ENCODE measurements at places on chromosomes 3 and 15.

GRCh38 chr15:94040541-94041248, 190.7 kb upstream of the MCTP2 start:
- no peak for DNase-seq

DNA sequence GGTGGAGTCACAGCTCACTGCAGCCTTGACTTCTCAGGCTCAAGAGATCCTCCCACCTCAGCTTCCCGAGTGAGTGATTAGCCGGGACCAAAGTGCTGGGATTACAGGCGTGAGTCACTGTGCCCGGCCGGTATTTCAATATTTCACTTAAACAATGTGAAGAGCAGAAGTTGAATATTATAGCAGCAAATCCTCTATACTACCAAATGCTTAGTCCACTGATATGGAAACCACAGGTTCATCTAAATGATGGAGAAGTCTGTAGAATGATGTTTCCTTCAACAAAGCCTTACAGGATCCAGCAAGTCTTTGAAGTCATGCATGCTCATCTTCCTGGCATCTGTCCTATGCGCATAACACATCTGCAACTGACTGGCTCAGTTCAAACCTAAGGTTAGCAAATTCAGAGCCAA, 20.3 kb upstream of the UACA start:
- no peak for DNase-seq

DNA sequence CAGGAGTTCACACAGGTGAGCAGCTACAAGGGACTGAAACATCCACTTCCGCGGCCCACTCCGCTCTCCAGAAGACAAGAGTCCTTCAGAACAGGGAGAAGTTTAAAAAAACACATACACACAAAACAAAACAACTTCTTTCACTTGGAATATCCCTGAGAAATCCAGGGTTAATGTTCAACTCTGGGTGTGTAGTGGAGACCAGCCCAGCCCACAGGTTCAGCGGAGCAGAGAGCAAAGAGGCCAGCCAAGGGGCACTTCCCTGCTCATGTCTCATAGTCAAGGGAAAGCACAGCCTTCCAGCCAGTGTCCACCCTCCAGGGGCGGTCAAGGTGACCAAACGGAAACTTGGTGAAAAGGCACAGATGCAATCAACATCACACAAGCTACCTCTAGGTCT, 41.6 kb downstream of the WNT5A start:
- no peak for DNase-seq

GRCh38 chr3:40719660-40720287, 195.0 kb downstream of the ZNF621 start:
- no peak for DNase-seq

- no peak for DNase-seq
Observed at GRCh38 chr15:68734881-68735280, 85.8 kb downstream of the ANP32A start.

DNA sequence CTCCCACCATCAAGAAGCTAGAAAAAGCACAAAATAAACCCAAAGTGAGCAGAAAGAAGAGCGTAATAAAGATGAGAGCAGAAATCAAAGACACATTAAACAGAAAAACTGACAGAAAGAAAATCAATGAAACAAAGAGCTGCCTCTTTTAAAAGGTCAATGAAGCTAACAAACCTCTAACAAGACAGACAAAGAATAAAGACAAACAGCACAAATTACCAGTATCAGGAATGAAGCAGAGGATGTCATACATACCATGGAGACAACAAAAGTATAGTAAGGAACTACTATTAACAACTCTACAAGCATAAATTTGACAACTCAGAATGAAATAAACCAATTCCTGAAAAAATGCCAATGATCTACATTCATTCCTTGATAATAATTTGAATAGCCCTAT, 15.0 kb downstream of the C3orf70 start:
- DNase-seq, result no peak

- DNase-seq, result no peak
Observed at GRCh38 chr3:123449997-123450604, 1.2 kb upstream of the ADCY5 start.

GRCh38 chr3:73563896-73564582, 60.7 kb downstream of the PDZRN3 start:
- DNase-seq, result no peak

GRCh38 chr3:14525685-14526631, 14.2 kb downstream of the GRIP2 start:
- DNase-seq, result no peak

GRCh38 chr3:134068429-134068828, 38.7 kb upstream of the SLCO2A1 start:
- DNase-seq, result no peak

GRCh38 chr3:39000008-39000450, 51.7 kb downstream of the SCN11A start:
- no peak for DNase-seq

DNA sequence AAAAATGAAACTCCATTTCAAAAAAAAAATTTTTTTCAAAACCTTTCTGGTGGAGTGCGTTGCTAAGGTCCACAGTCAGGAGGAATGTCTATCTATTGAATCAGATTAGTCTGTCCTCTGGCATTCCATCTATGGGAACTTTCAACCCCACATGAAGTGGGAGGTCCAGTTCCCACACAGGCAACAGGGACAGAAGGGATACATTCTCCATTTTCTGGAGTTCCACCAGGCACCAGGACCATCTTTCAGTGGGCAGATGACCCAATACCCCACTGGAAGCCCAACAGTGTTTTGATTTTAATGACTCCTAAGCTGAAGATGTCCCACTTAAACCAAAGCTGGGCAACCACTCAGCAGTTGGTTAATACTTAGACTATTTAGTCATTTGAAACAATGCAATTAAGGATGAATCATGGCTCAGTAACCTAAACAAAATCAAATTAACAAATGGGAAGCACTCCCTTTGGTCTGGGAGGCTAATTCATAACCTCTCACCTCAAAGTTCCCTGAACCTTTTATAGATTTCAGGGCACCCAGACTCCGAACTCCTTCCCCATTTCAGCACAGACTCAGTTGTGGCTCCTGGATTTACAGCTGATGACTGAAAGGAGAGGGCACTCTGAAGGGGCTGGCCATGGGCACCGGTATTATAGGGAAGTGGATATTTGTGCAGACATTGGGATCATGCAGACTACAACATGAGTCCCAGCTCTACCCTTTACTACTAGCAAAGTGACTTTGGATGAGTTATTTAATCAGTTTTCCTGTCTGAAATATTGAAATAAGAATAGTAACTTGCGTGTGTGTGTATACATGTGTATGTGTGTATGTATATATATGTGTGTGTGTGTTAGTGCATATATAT, 264.3 kb upstream of the LRTM1 start:
- no peak for DNase-seq

DNA sequence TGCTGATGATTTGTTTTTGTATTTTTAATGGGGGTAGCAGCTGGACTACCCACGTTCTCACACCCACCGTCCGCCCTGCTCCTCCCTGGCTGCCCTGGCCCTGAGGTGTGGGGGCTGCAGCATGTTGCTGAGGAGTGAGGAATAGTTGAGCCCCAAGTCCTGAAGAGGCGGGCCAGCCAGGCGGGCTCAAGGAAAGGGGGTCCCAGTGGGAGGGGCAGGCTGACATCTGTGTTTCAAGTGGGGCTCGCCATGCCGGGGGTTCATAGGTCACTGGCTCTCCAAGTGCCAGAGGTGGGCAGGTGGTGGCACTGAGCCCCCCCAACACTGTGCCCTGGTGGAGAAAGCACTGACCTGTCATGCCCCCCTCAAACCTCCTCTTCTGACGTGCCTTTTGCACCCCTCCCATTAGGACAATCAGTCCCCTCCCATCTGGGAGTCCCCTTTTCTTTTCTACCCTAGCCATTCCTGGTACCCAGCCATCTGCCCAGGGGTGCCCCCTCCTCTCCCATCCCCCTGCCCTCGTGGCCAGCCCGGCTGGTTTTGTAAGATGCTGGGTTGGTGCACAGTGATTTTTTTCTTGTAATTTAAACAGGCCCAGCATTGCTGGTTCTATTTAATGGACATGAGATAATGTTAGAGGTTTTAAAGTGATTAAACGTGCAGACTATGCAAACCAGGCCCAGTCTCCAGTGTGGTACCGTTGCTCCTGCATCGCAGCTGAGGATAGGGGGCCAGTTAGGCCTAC, 1.4 kb upstream of the FES start:
- no peak for DNase-seq

DNA sequence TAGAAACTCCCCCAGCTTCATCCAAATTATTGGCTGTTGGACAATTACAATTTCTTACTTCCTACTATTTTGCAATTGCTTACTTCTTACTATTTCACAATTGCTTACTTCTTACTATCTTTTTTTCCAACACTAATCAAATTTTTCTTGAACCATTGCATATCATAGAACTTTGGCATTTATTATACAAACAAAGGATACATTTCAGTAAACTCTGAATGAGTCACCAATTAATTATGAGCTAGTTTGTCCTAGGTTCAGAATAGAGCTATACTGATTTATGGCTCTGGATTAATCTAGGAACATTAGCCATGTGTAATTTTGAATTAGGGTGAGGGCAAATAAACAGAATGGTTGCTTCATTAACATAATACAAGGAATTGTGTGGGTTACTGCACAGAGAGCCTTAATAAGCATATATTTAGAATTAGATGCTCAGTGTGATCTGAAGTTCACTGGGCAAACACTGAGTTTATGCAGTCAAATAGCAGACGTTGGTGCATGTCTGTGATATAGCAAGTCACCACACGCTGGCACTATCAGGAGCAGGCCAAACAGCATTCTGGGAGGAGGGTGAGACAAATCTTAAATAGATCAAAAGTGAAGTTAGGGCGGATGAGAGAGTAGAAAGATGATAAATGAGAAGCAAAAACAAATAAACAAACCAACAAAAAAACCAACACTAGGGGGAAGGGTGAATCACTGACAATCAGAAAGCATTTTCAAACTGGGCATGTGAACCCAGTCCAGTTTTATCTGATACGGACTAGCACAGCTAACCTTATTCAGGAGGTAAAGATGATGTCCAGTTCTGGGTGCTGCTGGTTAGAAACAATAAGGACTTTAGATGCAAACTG, 21.5 kb downstream of the GABRR3 start:
- DNase-seq, result no peak

DNA sequence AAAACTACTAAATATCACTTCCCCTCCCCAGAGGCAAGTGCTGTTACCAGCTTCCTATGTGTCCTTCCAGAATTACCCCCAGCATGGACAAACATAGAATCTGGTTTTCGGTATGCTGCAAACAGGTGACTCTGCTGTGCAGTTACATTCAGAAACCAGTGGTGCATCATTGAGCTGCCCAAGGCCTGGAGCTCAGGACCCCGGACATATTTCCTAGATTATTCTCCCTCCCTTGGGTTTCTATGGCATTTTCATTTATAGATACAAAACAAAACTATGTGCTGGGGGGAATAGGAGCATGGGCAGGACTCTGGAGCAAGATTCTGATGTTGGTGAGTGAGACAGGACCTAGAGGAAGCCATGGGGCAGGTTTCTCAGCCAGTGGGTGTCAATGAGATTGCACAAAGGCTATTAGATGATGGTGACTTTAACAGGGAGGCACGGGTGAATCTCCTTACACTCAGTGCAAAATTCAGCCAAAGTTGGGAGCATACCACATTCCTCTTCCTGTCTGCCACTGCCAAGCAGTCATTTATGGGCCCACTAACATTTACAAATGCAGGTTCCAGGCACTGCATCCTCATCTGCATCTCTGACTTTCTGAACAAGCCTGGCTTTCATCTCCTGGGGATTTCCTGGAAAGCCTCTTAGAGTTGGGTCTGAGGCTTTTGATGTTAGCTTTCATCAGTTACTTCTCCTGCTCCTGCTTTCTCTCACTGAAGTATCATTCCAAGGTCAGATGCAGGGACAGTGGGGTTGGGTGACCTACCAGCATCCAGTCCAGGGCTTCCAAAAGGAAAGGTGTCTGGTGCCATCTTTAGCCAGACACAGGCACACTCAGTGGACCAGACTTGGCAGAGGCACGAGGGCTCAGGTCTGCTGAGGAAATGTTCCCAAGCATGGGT, 44.5 kb downstream of the CMTM7 start:
- no peak for DNase-seq

DNA sequence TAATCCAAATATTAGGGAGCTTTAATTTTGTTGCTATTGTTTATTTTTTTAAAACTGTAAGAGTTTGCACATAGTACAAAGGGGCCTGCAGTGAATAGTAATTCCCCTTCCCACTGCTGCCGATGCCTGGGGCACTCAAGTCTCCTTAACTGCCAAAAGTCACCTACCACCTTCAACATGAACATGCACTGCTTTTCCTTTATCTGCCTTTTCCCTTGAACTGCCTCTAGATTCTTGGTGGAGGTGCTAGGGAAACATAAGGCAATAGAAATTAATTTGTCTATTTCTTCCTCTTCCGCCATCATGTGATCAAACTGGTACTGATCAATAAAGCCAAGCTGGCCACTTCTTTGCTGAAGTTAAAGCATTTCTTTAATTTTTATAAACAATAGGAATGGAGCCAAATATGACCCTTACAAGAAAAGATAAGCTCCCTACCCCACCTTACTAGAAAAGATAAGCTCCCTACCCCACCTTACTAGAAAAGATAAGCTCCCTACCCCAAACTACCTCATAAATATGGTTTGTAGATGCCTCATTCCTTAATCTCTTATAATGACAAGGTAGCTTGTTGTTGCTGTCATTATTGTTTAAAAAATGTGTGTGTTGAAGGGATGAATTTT, 17.4 kb upstream of the ACAP2 start:
- no peak for DNase-seq

- DNase-seq, result peak; percentile 30
Observed at GRCh38 chr3:33277193-33277882, at the start of gene FBXL2. Gene FBXL2 (plus strand): TSS chr3:33277442. CDS start chr3:33277513, 71 bp downstream.

- DNase-seq, result no peak
Observed at GRCh38 chr3:41000471-41000870, 198.8 kb upstream of the CTNNB1 start.

- DNase-seq, result no peak
Observed at GRCh38 chr3:196638861-196639482, 522 bp upstream of the NRROS start.

GRCh38 chr15:68616397-68616796, 37.6 kb downstream of the CORO2B start:
- DNase-seq, result no peak

DNA sequence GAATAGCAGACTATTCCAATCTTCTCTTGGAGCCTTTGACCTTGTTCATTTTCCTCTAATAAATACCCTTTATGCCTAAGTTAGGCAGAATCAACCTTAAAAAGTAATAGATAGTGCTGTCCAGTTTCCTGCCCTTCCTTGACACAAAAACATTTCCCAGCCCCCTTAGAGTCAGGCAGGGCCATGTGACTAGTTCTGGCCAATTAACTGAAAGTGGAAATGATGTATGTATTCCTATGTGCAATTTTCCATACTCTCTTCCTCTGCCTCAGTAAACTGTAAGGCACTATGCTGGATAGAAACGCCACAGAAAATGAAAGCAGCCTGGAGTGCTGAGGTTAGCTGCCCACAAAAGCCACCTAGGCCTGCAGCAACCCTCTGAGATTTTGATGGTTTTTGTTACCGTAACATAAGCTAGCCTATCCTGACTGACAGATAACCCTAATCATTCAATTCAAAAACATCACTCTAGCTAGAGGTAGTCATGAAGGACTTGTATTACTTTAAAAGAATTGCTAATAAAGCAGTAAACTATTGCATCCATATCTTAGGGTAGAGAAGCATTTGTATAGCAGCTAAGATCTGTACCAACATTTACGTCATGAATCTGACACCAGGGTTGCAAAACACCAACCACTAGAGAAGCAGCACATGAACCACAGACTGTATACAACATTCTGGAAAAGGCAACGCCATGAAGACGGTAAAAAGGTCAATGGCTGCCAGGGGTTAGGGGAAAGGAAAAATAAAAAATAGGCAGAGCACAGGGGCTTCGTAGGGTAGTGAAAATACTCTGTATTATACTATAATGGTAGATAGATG, 112.9 kb downstream of the ULK4 start:
- DNase-seq, result no peak
